ENCODE measurements at places on chromosomes 5 and 9.

- DNase-seq, result no peak
These were observed 86.1 kb downstream of the ADAMTS6 start for GRCh38 chr5:65395526-65396155.

- DNase-seq, result no peak
These were observed 1.2 kb downstream of the LOX start for GRCh38 chr5:122076669-122077365.

GRCh38 chr5:25688156-25688555 is 1043.4 kb upstream of the CDH10 start:
- DNase-seq, result no peak

DNA sequence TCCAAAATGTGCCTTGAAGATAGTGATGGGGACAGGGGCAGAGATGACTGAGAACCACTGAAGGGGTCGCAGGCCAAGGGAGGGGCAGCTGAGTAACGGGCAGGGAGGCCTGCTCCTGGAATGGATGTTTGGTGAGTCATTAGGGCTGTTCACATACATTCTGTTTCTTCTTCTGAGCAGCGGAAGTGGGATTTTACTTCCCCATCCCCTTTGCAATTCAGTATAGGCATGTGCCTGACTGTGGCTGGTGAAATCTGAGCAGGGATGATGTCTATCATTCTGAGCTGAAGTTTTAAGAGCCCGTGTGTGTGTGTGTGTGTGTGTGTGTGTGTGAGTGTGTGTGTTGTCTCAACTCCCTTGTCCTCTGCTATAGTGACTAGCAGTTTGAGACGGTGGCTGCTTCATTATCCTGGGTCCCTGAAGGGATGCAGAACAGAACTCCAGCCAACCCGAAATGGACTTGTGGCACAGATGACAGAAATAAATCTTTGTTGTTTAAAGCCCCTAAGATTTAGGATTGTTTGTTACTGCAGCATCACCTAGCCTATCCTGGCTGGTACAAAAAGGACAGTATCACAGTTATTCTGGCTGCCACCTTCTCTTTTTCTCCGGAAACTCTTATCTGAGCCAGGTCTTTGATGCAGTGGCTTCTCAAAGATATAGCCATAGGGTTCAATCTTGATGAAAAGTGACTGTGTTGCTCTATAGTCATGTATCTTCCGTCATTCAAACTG is 29.2 kb upstream of the TGFBI start:
- no peak for DNase-seq

DNA sequence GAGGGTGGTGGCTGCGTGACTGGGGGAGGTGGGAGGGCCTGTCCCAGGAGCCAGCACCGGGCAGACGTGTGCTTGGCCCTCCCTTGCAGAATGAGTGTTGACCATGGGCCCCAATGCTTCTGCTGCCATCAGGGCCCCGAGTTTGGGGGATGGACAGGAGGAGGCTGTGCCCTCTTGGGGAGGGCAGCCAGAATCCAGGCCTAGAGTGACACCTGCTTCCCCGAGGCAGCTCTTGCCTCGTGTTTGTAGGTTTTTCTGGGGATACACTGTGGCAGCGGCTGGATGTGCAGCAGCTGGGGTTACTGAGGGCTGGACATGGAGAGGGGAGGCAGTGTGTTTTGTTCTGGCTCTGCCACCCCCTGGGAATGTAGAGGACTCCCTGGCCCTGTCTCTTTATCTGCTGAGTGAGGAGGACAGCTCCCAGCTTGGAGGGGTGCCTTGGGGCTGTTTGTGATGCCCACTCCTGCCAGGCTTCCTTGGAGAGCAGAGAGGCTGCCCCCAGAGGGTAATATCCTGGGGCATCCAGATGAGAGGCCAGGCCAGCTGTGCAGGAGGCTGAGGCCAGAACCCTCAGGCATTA is 22.7 kb downstream of the WNK2 start:
- no peak for DNase-seq

DNA sequence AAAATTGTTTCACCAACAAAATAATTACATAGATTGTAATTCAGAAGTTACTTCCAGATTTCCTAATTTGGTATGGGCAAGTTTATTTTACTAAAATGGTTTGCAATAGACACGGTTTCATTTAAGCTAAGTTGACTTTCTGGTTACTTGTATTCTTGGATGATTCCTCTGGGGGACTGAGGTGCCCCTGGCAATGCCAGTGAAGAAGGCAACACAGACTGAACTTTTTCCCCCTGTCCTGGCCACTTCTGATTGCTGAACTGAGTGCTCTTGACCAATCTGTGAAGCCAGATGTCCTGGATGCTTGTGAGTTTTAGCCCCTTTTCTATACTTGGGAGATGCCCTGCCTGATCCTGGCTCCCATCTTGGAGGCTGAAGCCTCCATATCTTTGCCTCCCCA is 66.3 kb upstream of the FANCC start:
- no peak for DNase-seq

GRCh38 chr9:135796784-135797485 is 95.0 kb downstream of the KCNT1 start:
- no peak for DNase-seq

- no peak for DNase-seq
These were observed 242.1 kb downstream of the HSPA4 start for GRCh38 chr5:133293960-133294359.

DNA sequence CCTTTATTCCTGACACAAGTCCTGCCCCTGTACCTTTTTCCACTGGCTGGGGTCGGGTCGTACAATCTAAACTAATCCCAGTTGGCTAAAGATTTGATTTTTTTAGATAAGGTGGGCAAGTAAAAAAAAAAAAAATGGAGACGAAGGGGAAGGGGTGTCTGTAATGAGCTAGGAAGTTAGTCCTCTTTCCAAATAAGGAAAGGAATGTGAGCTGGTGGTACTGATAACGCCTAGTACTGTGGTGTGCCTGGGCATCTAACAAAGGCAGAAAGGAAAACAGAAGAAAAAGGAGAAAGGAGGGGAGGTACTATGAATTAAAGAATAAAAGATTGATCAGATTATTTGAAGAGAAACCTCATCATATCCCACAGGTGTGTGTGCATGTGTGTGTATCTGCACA is 21.3 kb downstream of the PRDM9 start:
- no peak for DNase-seq

Measured in activated gamma-delta T cell treated with Interleukin-2 at 50 U/mL for 16 hours (primary cell).